Stimulated activated CD8-positive, alpha-beta memory T cell treated with anti-CD3 and anti-CD28 coated beads, Interleukin-15, amount 100 ng/mL, for 4 hours (primary cell): ENCODE measurements at places on chromosomes 3 and 15.

DNA sequence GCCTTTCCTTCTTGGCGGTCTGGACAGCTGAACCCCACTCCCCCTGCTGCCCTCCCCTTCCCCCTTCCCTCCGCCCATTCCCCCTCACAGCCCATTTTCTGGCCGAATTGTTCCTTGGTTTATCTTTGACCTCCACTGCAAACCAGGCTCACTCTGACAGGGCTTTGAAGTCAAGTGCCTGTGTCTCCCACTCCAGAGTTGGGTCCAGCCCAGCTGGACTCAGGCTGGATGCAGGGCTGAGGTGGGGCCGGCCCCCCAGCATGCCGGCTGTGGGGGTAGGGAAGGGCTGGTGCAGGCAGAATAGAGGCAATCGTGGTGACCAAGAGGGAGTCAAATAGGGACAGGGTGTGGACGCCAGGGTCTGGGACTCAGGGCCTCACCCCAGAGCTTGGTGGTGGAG is 57.0 kb upstream of the MRPS22 start:
- no peak for DNase-seq

DNA sequence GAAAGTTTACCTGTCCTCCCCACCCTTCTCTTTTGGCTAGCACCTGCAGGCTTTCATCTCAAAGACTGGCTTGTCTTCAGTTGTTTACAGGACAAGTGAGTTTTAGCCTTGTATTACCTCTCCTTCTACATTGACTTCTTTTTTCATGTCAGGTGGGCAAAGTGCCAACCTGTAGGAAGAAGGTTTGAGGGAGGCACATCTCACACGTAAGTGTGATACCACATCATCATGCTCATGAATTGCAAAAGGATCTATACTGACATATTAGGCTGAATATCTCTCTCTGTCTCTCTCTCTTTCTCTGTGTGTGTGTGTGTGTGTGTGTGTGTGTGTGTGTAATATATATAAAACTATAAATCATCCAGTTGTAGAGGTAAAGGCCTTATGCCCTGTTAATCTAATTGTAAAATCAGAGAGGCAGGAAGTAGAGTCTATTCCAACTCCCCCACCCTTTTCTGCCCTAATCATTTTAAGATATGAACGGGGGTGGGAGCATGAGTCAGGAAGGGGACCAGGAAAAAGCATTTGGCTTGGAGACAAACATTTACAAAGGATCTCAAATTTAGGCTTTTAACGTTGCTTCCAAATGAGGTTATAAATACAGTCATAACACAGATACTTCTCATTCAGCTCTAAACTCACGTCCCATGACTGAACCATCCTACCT is 107.0 kb upstream of the PFN2 start:
- no peak for DNase-seq

- no peak for DNase-seq
These were observed 125.7 kb downstream of the TBL1XR1 start for GRCh38 chr3:177071496-177072156.

DNA sequence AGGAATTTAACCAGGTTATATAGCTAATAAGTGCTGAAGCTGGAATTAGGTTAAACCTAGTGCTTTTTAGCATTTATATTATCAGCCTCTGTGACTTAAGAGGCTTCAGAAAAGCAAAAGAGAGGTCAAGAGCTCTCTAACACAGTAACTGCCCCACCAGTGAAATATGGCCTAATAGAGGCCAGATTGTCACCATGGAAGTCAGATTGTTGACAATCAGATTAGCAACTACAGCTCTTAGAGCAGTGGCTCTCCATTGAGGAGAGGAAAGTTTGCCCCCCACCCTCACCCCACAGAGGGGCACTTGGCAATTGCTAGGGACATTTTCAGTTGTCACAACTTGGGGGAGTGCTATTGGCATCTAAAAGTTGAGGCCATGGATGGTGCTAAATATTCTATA is 23.3 kb upstream of the LMOD3 start:
- no peak for DNase-seq
